NCI-H1092 (cell line): ENCODE measurements at places on chromosomes 4 and X.
A peak's percentile ranks its signal among the peaks of the same experiment; 100 is the strongest.

DNA sequence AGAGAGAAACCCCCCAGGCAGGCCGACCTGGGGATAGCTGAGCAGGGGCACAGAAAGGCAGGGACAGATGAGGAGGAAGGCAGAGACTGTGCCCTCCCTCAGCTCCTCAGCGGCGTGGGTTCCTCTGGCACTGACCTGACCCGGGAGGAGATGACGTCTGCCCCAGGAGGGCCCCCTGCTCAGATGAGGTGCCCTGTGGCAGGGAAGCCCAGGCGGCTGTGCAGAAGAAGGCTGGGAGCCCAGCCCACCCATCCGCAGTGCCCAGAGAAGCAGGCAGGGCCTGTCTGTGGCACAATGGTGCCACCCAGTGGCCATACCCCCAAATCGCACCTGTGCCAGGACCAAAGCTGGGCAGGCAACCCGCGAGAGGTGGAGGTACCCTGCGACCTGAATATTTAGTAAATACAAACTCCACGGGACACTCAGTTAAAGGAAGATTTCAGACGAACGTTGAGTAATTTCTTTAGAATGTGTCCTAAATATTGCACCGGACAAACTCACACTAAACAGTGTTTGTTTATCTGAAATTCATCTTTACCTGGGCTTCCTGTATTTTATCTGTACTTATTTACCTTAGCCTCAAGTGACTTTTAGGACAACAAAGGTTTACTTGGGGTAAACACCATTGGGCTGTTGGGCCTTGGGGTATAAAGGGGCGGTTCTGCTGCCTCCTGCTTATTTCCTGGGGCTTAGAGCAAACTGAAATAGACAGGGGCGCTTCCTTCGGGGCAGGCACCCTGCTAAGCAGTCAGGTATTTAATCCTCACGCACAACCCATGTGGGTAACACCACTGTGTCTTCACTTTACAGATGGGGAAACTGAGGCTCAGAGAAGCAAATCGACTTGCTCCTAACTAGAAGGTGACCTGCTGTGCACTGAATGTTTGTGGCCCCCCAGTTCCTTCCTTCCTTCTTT, 46.5 kb upstream of the HMX1 start:
- DNase-seq: peak; percentile 13

DNA sequence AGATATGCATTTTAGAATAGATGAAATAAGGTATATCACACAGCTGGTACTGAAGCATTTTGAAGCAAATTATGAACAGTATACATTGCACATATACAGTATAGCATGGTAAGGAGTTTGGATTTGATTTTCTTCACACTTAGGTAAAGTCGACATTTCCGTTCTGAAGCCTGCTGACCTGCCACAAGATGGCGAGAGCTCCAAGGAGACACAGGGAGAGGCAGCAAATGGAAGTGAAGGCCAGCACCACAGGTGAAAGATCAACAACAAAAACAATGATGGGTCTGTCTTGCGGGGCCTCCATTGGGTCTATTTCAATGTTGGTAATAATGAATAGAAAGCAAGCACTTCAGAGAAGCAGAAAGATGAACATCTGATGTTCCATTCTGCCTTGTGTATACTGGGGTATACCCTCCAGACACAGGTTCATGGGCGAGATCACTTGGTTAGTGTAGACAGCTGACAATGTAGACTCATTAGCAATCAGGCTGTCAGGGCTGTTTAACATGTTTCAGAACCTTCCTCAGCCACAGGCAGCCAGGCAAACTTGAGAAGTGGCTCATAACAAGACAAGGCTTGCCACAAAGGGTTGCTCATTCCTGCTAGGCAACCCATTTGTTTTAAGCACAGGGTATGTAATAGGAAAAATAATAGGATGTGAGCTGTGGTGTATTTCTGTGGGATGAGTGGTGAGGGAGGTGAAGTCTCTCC, 21.4 kb upstream of the NOX1 start:
- peak; percentile 2 for DNase-seq

DNA sequence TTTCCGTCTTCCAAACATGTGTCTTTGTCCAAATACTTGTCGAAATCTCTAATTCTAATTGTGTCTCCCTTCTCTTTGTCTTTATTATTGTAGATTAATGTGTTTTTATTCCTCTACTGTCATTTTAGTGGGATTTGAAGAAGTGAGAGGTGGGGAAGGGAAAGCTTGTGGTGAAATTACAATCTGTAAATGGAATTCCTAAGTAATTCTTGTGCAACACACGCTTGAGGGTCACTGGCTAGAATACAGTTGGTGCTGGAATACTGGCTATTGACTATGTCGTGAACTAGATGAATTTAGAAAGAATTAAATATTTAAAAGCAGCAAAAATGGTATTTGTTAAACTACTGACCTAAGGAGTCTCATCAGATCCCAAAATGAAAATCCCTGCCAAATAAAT, 10.7 kb upstream of the FNIP2 start:
- no peak for DNase-seq

GRCh38 chr4:13088726-13089658, 395.1 kb downstream of the RAB28 start:
- no peak for DNase-seq

DNA sequence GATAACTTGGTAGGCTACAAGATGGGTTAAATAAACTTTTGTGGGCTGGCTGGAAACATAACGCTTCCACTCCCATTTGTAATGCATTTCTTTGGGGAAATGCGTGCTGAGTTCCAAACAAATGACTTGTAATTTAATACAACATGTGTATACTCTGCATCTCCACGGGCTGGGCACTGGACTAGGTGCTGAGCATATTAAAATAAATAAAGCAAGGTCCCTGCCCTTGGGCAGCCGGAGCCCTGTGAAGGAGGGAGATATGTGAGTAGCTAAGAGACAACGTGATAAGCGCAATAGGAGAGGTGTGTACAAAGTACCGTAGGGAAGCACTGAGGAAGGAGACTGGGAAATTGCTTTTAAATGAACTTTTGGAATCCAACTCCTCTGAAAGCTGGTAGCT, 147.2 kb upstream of the RBPJ start:
- DNase-seq: no peak

DNA sequence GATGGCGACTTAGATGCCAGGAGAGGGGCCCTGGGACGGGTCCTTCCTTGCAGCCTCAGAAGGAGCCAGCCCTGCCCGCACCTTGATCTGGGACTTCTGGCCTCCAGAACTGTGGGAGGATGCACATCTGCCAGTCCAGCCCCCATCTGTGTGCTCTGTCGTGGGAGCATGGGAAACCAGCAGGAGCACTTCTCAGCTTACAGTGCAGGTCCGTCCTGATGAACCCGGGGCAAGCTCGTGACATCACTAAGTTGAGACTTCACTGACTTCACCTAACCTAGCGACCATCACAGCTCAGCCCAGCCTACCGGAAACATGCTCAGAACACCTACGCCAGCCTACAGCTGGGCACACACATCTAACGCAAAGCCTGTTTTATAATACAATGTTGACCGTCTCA, 38.1 kb downstream of the ABLIM2 start:
- no peak for DNase-seq

DNA sequence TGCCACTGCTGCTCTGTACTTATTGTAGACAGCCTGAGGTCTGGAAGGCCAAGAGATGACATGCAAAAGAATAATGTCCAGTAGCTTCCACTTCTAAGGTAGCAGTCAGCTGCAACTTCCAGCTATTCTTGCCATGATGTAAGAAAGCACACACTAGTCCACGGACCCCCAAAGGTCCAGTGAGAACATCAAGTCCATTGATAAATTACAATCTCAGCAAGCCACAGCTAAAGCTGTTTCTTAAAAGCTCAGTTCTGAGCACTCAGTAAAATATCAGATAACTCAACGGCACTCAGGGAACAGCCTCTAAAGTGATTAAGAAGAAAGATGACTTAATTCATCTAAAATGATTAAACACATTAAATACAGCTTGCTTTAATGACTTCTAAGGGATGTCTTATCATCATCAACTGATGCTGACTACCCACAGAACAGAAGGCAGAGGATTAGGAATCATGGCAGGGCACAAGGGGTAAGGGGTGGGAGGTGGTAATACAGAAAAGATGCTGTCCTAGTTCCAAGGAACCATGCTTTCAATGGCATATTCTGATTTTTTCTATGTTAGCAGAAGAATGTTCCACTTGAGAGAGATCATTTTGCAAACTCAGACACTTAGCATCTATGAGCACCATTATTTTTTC, 99.1 kb upstream of the CBR4 start:
- DNase-seq: no peak

- no peak for DNase-seq
Measured at GRCh38 chrX:136170139-136170800, 22.9 kb downstream of the FHL1 start.

- DNase-seq: no peak
Measured at GRCh38 chr4:6928081-6928480, 18.5 kb downstream of the TBC1D14 start.

GRCh38 chr4:17682222-17682566, 67.8 kb downstream of the MED28 start:
- DNase-seq: no peak

- no peak for DNase-seq
Measured at GRCh38 chrX:104085919-104086318, 9.9 kb upstream of the TMSB15C start.

- DNase-seq: no peak
Measured at GRCh38 chrX:139826065-139827044, 106.5 kb downstream of the ATP11C start.

DNA sequence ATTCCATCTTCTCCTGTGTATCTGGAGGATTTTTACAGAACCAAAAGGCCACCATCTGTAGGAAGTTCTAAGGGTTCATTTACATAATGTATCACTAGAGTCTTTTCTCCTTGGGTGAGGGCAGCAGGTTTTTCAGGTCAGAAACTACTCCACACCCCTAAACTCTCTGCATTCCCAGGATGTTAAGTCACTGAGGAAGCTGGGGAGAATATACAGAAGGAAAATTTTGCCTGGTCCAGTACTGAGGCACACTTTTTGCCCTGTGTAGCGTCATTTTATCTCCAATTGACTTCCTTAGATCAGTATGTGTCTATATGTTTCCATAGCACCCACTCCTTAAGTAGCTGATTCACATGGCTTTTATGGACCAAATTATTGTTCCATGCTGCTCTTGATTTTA, 17.0 kb downstream of the XKRX start:
- no peak for DNase-seq

- no peak for DNase-seq
Measured at GRCh38 chr4:173277340-173277739, 56.8 kb downstream of the HMGB2 start.

- no peak for DNase-seq
Measured at GRCh38 chr4:42344309-42344708, 53.0 kb upstream of the SHISA3 start.

DNA sequence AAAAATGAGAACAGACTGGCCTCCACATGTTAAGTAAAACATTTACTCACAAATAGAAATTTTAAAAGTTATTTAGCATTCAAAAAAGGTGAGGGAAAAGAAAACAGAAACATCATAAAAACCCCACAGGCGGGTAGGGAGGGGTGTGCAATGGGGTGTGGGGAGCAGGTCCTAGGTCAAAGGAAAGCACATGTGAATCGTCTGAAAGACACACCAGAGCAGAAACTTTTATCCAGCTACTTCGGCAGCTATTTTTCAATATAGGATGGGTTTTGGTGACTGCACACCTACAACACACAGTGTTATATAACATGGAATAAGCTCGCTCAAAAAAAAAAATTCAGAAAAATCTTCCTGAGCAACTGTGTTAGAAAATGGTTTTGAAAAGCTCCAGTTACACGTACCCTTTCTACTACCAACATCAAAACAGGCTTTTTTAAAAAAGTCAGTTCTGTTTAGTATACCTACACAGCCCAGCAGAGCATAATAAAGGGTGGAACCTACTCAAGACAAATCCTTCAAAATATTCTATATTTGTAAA, 1.6 kb downstream of the OTUD4 start:
- DNase-seq: no peak

GRCh38 chrX:11664211-11665167, 1.2 kb downstream of the ARHGAP6 start:
- no peak for DNase-seq
